ENCODE measurements at places on chromosomes 4 and X.

- no peak for DNase-seq
These were observed 53.1 kb downstream of the MTNR1A start for GRCh38 chr4:186502231-186502630.

GRCh38 chrX:154433605-154434004, 3.3 kb upstream of the GDI1 start:
- DNase-seq = no peak

DNA sequence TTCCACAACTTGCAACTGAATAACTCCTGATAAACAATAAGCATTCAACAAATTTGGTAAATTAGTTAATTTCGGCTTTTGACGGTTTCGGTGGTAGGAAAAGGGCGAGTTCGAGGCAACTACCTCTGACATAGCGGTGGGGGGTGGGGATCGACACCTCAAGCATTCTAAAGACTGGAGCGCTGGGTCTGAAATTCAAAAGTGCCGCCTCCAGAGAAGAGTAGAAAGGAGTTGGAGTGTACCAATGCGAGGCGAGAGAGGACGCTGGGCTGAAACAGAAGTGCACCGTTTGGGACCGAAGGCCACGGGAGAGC, 725 bp downstream of the SMC1A start:
- DNase-seq = no peak

GRCh38 chr4:110876866-110877265, 254.0 kb upstream of the PITX2 start:
- DNase-seq = no peak

- no peak for DNase-seq
These were observed 39.7 kb downstream of the SMIM20 start for GRCh38 chr4:25953740-25954139.

DNA sequence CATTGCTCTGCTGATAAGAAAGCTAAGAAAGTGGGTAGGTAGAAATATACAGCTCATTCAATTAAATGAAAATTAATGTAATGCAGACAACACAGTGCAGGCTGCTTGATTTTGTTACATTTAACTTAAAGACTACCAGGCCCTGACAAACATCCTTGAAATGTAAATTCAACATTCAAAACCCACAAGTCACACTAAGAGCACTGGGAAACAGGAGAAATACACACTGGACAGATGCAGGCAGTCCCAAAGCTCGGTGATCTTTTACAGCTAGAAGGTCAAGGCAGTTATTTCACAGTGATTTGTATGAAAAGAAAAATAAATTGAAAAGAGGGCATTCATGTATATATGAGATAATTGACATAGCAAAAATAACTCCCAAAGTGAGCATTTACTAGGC, 94.3 kb upstream of the PLAC1 start:
- DNase-seq = no peak

GRCh38 chrX:41684138-41684537, 4.6 kb upstream of the GPR34 start:
- no peak for DNase-seq

- no peak for DNase-seq
These were observed 88.8 kb downstream of the DRD5 start for GRCh38 chr4:9870165-9870790.

GRCh38 chrX:37830371-37830770, 17.0 kb downstream of the DYNLT3 start:
- no peak for DNase-seq

DNA sequence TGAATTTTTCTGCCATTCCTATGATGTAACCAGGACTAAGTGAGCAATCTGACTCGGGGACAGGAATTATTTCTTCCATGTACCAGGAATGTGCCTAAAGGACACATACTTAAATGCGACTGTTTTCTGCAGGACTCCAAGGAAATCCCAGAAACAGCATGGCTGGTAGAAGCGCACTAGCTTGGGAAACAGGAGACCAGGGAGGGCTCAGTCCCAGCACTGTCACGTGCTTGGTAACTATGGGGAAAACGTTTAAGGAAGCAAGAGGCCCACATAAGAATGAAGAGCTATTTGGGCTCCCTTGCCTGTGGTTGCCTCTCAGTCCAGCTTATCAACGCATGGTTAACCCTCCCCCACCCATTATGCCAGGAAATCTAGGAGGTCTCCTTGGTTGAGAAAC, 19.6 kb downstream of the MPP1 start:
- DNase-seq = no peak

DNA sequence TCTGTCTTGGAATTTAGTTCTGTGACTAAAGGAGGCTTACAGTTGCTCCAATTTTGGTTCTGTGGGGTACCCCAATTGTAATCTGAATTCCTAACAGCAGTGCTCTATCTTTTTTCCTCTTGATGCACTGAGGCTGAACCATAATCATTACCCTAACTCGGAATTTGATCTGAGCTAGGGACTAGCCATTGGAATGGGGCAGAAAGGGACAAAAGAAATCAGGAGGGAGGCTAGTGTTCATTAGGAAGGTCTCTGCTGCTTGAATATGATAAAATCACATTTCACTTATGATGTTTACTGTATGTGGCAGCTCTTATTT, 2.7 kb downstream of the KLF3 start:
- no peak for DNase-seq

DNA sequence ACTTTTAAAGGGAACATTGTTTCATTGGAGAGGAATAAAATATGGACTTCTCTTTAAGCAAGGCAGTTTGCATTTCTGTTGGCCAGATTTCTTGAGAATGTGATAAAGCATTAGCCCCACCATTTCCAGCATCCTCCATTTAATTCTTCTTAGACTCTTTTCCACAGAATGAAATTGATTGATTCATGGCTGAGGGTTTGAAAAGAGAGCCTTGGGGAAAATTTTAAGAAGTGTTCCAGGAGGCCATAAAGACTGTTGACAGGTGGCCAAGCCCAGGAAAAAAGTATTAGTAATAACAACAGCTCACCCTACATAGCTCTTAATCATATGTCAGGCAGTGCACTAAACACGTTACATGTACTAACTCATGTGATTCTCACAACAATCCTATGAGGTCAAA, 53.4 kb downstream of the SHROOM3 start:
- DNase-seq = no peak

DNA sequence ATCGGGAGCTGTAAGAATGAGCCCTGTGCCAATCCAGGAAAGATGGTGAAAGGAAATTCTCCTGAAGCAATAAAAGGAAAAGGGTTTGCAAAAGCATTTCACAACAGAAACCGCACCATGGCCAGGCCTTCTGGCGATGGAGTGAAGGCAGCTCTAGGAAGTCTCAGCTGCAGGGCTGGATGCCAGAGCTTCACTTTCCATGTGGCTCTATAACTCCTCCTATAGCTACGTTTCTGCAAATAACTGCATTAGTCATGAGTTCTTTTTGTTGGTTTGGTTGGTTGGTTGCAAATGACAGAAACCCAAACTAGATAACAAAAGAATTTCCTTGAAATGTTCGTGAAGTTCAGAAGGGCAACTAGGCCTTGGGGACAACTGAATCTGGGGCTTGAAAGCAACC, 84.6 kb downstream of the RELL1 start:
- DNase-seq = no peak

DNA sequence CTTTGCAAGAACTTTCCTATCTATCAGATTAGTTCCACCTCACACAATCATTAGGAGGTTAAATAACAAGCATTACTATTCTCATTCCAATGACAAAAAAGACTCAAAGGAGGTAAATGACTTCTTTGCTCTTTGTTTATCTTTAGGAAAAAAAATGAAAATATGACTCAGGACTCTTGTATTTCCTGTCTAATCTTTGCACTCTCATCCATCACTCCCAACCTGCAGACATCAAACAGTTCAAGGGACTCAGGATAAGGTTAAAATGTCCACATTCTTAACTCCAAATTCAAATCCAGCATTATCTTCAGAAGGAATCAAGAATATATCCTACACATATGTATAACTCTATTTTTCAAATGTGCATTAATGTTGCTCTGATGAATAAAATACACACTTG, 139.6 kb downstream of the UNC5C start:
- DNase-seq = no peak

- DNase-seq = no peak
These were observed 181.6 kb downstream of the LARP7 start for GRCh38 chr4:112818594-112818965.

- no peak for DNase-seq
These were observed 113.5 kb upstream of the BEND4 start for GRCh38 chr4:42265782-42266602.

GRCh38 chrX:119757646-119757978, 776 bp upstream of the SOWAHD start:
- no peak for DNase-seq

GRCh38 chr4:8538703-8539567, 41.3 kb upstream of the GPR78 start:
- no peak for DNase-seq

- DNase-seq = no peak
These were observed 98.0 kb downstream of the NAA11 start for GRCh38 chr4:79227860-79228259.

DNA sequence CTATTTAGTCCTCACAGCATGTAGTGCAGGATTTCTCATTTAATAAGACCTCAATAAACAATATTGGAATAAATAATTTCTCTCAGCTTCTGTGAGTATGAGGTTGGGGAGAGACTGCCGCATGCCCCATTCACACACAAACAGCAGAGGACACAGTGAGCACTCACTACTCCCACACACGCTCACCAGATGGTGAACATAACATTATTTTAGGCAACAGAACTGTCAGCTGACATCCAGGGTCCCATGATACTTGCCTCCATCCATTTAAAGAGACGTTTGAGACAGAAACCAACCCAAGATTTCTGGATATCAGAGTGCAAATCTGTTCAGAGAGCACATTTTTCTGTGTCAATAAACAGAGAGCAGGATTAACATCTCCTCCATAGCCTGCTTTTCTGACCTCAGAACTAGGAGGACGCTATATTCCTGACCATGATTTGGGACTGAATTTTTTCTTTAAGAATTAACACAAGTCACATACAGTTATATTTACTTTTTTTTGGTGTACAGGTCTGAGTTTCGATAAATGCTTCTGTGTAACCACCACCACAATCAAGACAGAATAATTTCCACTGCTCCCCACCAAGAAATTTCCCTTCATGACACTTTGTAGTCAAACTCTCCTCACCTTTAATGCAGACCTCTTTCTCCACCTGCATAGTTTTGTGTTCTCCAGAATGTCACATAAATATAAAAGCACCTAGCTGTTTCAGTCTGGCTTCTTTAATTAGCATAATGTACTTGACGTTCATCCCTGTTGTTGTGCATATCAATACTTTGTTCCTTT, 16.7 kb downstream of the GPRIN3 start:
- DNase-seq = no peak

- DNase-seq = no peak
These were observed 582.6 kb downstream of the RAPGEF2 start for GRCh38 chr4:159685340-159686092.

GRCh38 chr4:180542445-180543100, 1700.6 kb upstream of the TENM3 start:
- DNase-seq = no peak

GRCh38 chr4:105666693-105667092, 41.8 kb downstream of the INTS12 start:
- no peak for DNase-seq

GRCh38 chr4:144572660-144573059, 73.3 kb upstream of the HHIP start:
- DNase-seq = no peak

- no peak for DNase-seq
These were observed at the start of gene SNCA for GRCh38 chr4:89836897-89837384. Gene SNCA (minus strand): TSS chr4:89837161. CDS start chr4:89835667, 1,494 bp downstream.

DNA sequence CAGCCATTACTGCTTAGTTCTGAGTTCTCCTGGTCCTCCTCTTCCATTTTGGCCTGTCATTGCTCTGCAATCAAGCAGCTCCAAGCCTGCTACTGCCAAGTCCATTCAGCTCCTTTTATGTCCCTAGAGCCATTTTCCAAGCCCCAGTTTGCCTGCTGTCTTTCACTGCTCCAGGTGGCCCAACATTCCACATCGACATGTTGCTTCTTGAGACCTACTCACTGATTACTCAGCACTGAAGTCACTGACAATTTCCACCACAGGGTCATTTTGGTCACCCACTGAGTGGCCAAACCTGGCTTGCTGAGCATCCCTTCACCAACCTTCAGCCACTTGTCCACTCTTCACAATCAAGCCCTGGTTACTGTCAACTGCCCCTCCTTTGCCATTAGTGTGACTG, 27.2 kb downstream of the LRIT3 start:
- no peak for DNase-seq

GRCh38 chr4:96833831-96834230, 993.9 kb downstream of the PDHA2 start:
- no peak for DNase-seq

DNA sequence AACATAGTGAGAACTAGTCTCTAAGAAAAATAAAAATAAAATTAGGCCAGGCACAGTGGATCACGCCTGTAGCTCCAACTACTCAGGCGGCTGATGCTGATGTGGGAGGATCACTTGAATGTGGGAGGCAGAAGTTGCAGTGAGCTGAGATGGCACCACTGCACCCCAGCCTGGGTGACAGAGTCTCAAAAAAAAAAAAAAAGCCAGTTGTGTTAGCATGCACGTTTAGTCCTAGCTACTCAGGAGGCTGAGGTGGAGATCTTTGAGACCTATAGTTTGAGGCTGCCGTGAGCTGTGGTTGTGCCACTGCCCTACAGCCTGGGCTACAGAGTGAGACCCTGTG, 2.5 kb downstream of the DCK start:
- DNase-seq = no peak
